ENCODE measurements at places on chromosomes 12 and 14. TPM values are rescaled to one million over a fixed set of nuclear protein-coding genes. Genes with fewer than 3 reads are reported as not detected.

The KCNK10 gene
- not detected for total RNA-seq

The GSG1 gene
- not detected for total RNA-seq

The OTOGL gene
- 0.38 TPM for total RNA-seq

The NID2 gene
- 41.8 TPM for total RNA-seq

The CLEC6A gene
- not detected for total RNA-seq

DNA sequence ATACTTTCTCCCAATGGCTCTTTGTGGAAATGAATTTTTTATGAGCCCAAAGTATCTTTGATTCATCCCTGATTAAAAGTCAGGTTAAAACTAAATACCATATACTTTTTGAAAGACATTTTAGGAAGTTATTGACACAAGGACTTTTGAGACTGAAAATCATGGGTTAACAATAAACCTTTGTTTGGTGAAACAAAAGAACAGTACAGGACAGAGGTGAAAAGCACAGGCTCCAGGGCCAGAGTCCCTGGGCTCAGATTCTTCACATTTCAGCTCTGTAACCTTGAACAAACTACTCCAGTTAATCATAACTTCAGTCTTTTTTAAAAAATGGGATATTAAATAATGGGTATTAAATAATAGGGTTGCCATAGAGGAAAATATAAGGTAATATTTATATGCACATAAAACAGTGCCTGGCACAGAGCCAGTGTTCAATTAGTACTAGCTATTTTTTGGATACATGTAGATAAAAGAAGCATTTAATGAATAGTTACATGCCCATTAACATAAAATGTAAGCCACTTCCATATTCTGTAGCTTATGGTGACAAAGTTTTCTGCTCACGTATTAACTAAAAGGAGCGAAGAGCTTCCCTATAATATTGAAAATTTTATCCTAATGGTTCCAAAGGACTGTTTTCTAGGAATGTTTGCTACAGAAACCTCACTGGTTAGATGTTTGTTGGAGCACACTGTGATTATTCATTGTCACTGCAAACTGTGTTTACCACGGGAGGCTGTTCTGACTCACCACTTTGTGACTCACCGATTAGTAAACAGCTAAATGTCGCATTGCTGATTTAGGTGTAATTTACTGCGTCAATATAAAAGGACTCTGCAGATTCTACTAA, 255.4 kb downstream of the DAD1 start:
- no peak for DNase-seq

- no peak for DNase-seq
Measured at GRCh38 chr14:79040790-79041189, 870.6 kb downstream of the NRXN3 start.

DNA sequence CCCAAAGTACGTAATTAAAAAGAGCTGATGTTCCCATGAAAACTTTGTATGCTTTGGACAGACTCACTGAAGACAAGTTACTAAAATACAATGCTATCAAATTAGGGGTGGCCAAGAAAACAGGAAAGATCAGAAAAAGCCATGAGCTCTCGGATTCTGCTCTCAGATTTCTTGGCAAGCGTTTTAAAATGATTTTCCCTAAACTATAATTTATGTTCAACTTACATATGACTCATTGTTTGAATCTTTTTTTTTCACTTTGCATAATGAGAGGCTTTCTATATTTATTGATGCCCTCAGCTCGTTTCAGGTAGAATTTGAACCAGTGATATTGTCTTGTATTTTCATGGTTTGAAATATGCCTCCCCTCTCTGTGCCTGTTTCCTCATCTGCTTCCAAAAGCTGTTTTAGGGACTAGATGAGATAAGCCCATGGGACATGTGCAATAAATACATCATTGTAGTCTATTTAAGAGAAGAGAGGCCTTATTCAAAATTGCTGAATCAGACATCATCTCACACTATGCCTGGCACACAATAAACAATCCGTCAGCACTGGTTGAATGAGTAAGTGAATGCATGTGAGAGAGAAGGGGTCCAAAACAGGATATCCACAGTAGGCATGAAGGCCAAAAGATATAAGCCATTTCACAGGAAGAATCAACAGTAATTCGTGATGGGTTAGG, 4.7 kb upstream of the IPO8 start:
- DNase-seq: no peak

- no peak for DNase-seq
Measured at GRCh38 chr12:673849-674248, 10.6 kb upstream of the NINJ2 start.

- DNase-seq: no peak
Measured at GRCh38 chr12:101799774-101800173, 31.0 kb downstream of the GNPTAB start.

DNA sequence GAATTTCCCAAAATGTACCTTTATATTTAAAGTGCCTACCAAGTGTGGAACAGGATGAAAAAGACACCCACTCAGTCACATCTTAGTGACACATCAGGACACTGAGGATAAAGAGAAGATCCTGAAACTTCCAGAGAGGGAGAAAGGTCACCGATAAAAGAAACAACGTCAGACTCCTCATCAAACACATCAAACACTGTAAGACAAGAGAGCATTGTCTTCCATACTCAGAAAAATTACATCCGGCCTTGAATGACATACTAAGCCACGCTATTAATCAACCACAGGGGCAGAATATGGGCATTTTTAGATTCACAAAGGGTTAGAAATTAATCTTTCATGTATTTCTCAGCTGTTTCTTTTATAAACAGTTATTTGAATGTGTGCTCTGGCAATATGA, 490.3 kb downstream of the APAF1 start:
- no peak for DNase-seq

DNA sequence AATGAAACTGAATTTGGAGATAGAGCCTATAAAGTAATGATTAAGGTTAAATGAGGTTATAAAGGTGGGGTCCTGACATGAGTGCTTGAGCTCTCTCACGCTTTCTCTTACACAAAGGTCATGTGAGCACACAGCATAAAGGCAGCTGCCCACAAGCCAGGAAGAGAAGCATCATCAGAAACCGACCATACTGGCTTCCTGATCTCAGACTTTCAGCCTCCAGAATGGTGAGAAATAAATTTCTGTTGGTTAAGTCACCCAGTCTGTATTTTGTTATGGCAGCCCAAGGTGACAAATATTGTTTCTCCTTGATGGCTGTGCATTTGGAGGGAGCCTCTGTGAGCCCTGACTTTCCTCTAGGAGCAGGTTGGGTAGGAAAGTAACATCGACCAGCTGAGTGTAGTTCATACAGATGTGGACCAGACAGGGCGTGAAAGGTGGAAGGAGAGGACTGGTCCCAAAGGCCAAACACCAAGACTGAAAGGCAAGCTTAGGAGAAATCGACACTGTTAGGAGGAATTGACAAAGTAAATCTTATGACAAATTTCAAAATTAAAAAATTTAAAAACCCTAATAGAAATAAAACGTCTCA, 97.6 kb upstream of the SLC38A2 start:
- no peak for DNase-seq

GRCh38 chr12:12705838-12706520, 10.0 kb upstream of the GPR19 start:
- DNase-seq: no peak

- no peak for DNase-seq
Measured at GRCh38 chr12:89490922-89491321, 33.7 kb downstream of the GALNT4 start.
